ENCODE measurements at places on chromosomes 2 and 18.

- no peak for DNase-seq
Measured at GRCh38 chr2:217945530-217945929, 57.3 kb downstream of the TNS1 start.

DNA sequence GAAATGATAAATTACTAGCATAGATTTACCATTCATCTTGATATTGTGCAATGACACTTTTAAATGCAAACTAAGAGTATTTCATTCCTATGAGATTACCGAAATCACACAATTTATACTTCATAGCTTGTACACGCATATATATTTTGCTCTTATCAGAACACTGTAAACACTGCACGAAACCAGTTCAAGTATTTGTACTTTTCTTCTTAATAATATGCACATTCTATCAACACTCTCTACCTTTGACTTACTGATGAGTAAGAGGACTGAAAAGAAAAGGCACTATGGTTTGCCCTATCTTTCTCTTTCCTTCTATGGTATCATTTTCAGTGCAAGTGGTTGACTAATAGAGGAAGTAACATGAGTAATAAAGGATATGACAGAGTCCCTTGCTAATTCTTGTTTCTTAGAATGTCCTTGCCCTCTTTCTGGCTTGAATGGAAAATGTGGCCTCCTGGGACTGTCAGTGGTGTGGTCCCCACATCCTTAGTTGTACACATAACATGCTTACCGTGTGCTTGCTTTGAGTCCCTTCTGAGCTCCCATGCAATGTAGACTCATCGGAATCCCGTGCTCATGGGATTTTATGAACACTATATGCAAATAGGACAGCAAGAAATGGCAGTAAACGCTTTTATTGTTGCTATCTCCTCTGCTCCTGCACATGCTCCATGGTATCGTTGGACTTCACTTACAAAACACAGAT lies 363.5 kb upstream of the TNP1 start:
- peak; percentile 66 for DNase-seq

GRCh38 chr18:23825978-23826405 lies 136.7 kb downstream of the LAMA3 start:
- peak; percentile 69 for DNase-seq

GRCh38 chr2:106116248-106116647 lies 77.9 kb downstream of the UXS1 start:
- no peak for DNase-seq

GRCh38 chr2:195902857-195903256 lies 165.8 kb downstream of the DNAH7 start:
- DNase-seq: no peak

GRCh38 chr18:37322492-37323035 lies 243.0 kb downstream of the CELF4 start:
- peak; percentile 57 for DNase-seq

DNA sequence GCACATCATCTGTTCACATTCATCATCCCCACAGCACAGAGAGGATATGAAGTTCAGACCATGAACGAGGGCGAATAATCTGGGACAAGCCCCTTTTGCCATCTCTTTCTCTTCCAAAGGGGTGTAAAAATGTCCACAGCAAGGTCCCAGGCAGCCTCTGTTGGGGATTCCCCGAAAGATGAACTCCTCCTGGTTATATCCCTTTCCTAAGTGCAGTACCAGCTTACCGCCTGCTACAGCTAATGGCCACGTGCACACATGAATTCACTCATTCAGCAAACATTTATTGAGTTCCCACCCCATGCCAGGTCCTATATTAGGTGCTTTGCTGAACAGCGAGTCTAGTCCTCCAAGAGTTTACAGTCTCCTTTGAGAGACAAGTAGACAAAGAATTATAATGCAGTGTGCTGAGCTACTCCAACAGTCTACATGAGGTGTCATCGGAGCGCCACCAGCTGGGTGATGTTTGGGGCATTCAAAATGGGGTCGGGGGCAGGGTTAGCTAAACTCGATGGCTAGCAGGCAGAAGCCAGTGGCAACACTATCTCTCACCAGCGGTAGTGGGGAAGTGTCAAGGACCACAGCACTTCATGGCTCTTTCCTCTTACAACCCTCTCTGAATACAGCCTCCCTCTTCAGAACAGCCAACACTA lies 228.9 kb downstream of the TMEM163 start:
- DNase-seq: no peak

Data from suppressor macrophage treated with lipopolysaccharide for 1 hour (primary cell).